ENCODE measurements at places on chromosomes 3 and 15.

DNA sequence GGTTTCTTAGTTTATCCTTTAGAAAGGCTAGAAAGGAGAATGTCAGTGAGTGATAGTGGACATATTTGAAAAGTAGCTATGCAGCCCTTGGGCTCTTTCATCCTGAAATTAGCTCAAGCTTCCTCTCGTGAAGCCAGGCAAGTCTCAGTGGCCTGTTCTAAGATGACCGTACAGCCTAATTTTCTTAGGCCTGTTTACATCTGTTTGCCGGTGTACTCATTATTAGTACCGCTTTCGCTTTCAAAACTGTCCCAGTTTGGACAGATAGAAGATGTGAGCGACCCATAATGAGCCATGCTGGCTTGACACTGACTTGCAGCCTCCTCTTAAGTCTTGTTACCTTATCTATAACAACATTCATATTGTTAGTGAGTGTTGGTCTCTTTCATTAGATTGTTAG, 5.7 kb upstream of the ARL14 start:
- DNase-seq = no peak

GRCh38 chr3:27639271-27639670, 82.9 kb downstream of the EOMES start:
- DNase-seq = peak; percentile 46

GRCh38 chr3:12903000-12903800, 61.8 kb upstream of the RPL32 start:
- no peak for DNase-seq

DNA sequence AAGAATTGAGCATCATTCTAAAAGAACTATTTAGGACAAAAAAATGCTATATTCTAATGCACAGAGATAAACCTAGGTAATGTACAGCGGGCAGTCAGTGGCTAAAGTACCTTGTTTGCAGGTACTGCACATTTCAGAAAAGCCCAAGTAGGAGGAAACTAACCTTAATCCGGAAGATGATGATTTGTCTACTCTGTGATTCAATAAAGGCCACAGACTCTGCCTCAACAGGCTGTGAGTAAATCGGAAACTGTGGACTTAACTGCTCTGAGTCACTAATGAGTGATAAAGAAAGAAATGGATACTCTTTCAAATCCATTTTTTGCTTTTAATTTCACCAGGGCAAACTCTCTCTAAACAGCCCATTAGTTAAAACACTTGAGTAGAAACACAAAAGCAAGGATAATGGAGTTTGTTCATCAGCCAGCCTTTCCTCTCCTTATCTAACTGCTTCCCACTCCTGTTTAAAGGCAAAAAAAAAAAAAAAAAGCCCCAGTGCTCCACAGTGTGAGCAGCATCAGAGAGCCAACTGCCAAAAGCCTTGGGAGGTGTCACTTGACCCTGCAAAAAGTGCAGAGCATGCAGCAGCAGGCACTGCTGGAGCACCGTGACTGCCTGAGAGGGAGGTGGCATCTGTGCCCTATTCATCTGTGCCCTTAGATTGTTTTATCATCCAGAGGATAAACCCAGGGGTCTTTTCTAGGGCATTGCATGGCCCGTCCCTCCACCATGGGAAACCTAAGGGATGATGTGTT, 187.7 kb downstream of the SATB1 start:
- no peak for DNase-seq
